ENCODE measurements at places on chromosomes 13 and 19.

- DNase-seq, result no peak
Measured at GRCh38 chr19:49727217-49728030, 35.7 kb downstream of the TSKS start.

- no peak for DNase-seq
Measured at GRCh38 chr19:50500060-50500752, 10.8 kb downstream of the JOSD2 start.

GRCh38 chr13:81540777-81541176 is 1199.9 kb upstream of the SPRY2 start:
- no peak for DNase-seq

GRCh38 chr13:47545201-47546024 is 455.7 kb downstream of the SUCLA2 start:
- no peak for DNase-seq

DNA sequence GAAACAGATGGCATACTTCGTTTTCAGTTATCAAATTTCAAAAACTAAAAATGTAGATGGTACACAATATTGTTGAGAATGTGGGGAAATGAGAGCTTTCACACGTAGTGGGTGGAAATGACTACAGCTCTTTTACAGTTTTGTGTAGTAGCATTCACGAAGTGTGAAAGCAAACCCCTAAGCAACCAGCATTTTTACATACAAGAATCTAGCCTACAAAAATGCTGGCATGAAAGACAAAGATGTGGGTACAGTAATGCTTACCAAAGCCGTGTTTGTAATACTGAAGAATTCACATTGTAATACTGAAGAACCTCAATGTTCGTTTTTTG is 6.3 kb upstream of the ZNF283 start:
- no peak for DNase-seq

GRCh38 chr13:30125422-30126073 is 181.8 kb downstream of the KATNAL1 start:
- DNase-seq, result peak; percentile 61

DNA sequence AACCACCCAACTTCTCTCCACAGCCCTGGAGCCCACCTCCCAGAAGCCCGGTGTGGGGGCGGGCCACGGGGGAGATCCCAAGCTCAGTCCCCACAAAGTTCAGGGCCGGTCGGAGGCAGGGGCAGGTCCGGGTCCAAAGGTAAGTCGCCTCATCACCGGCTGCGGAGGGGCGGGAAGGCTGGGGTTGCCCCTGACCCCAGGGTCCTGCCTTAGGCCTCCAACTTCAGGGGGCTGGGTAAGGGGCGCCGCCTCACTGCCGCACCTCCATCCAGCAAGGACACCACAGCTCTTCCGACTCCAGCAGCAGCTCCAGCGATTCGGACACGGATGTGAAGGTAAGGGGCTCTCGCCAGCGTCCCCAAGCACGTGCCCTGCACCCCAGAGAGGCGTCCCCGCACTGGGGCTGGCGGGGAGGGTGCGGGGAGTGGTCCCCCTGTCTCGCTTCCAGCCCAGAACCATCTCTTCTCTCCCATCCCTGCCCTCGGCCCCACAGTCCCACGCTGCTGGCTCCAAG is 358 bp downstream of the C19orf33 start:
- no peak for DNase-seq

GRCh38 chr13:99768986-99769385 is 202.6 kb downstream of the ZIC5 start:
- DNase-seq, result no peak

GRCh38 chr13:110269509-110270185 is 37.3 kb downstream of the COL4A1 start:
- no peak for DNase-seq

GRCh38 chr19:4504297-4504701 is 14.0 kb downstream of the PLIN4 start:
- no peak for DNase-seq
